Astrocyte of the hippocampus (primary cell): ENCODE measurements at places on chromosomes 3 and 15.

DNA sequence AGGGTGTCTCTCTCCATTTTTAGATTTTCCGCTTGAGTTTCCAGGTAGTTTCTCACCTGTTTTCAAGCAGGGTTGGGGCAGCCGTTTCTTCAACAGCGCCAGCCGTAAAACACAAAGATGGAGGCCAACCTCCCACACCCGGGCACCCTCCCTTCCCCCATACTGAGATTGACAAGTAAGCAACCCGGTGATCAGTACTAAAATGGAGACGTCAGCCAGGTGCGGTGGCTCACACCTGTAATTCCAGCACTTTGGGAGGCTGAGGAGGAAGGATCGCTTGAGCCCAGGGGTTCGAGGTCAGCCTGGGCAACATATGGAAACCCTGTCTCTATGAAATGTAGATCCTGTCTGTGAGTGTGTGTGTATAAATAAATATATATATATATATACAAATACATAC, 903 bp upstream of the ZSCAN2 start:
- DNase-seq = no peak

- DNase-seq = peak; percentile 16
Measured at GRCh38 chr3:179852142-179852905, 184.4 kb downstream of the PEX5L start.

GRCh38 chr15:35871282-35871681, 325.3 kb upstream of the DPH6 start:
- no peak for DNase-seq

DNA sequence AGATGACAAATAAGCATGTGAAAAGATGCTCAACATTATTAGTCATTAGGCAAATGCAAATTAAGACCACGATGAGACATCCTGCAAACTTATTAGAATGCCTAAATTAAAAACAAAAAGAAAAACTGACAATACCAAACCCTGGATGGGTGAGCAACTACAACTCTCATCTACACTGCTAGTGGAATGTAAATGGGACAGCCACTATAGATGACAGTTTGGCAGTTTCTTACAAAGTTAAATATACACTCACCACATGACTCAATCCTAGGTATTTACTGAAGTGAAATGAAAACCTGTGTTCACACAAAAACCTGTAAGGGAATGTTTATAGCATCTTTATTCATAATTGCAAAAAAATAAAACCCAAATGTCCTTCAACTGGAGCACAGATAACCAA, 74.7 kb downstream of the NPTN start:
- DNase-seq = no peak

DNA sequence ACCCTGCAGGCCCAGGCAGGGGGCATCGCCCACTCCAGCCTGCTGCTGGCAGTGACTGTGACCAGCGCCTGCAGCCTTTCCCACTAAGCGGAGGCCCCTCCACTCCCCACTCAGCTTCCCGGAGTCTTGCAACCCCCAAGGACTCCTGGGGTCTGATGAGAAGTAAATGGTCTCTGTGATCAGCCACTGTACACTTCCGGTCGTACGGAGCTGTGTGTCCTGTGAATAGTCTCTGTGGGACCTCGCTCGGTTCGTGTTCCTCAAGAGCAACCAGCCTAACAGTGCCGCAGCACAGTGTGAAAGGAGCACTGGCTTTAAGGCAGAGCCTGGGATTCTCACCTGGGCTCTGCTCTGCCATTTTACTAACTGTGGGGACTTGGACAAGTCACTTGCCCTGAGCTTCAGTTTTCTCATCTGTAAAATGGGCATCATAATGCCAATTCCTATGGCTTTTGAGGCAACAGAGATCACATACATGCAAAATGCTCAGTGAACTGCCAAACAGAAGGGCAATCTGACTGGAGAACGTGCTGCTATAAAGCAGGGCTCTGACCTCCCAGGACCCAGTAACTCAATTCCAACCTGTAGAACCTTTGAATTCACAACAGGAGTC, 26.7 kb downstream of the TMEM43 start:
- no peak for DNase-seq
